ENCODE measurements at places on chromosomes 1 and 21.

DNA sequence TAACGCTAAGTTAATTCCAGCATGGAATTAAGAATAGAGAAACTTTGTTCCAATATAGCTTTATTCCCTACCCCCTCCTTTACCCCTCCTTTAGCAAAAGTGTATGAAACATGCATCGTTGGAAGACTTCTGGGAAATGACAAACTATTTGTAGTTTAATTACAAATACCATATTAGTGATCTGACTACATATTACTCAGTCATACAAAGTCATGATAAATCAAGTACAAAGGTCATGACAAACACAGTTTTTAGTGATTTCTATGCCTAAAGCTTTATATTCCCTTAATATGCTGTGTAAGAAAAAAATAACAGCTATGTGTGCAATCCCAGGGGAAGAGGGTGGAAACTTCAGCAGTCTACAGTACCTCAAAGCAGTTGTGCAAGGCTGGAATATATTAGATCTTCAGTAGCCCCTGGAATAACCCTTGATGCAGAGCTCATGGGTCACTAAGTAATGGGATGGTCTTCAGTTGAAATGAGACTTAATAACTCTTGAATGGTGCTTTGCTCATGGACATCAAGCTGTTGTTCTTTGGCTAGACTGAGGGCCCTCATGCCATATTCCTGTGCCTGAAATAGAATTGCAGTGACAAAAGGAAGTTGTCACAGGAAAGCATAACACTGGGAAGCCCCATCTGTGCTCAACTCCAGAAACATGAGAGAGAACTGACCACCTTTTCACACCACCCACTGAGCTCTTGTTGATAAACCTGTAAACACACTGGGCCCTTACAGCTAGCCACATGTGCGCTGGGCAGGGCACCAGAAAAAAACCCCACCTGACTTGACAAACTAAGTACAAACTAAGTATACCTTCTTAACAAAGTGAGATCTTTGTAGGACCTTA, 25.3 kb downstream of the ZMYND12 start:
- DNase-seq: no peak

- DNase-seq: peak; percentile 69
These were observed 38.6 kb upstream of the EPS8L3 start for GRCh38 chr1:109802136-109802900.

DNA sequence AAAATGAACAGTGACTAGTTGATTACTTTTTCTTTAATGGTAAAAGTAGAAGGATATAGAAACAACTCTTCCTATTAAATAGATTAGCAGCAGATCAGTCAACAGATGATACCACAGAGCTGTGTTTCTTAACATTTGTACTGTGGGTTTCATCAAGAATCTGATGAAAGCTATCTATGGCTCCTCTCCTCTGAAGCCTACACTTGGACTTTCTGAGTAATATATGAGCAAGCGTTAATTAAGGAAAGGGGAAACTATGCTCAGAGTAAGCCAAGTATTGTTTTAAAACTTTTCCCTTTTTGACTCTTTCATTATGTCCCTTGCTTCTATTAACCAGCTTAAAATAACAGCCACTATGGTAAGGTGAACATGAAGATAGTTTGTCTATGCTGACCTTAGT, 10.8 kb downstream of the ARID4B start:
- DNase-seq: no peak

GRCh38 chr1:30763651-30764248, 6.2 kb upstream of the LAPTM5 start:
- DNase-seq: no peak
